ENCODE measurements at places on chromosomes 13 and 19.

DNA sequence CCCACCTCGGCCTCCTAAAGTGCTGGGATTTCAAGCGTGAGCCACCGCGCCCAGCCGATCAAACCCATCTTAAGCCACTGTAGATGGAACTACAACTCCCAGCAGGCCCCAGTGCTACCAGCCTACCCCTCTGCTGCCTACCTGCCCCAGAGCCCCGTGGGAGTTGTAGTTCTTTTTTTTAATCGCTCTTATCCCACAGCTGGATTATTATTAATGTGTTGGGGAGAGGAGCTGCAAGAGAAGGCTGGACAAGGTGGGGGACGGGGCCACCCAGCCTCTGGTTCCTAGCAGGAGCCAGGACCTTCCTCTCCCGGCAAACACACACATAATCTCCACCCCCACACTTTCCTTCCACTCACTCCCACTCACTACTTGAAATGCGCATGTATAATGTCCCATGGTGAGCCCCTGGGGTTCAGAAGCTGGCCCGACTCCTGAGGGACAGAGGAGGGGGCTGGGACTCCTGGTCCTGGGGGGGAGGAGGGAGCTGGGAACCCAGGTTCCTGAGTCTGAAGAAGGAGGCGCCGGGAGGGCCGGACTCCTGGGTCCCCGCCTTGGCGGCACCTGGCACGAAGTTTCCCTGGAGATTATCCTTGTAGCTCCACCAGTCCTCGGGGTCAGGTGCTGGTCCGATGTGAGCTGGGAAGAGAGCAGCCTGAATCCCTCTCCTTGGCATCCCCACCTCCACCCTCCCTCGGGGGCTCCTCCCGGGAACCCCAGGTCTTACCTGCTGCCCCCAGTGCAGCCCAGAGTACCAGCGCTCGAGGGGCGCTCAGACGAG lies 958 bp downstream of the CA11 start:
- peak; percentile 72 for DNase-seq

DNA sequence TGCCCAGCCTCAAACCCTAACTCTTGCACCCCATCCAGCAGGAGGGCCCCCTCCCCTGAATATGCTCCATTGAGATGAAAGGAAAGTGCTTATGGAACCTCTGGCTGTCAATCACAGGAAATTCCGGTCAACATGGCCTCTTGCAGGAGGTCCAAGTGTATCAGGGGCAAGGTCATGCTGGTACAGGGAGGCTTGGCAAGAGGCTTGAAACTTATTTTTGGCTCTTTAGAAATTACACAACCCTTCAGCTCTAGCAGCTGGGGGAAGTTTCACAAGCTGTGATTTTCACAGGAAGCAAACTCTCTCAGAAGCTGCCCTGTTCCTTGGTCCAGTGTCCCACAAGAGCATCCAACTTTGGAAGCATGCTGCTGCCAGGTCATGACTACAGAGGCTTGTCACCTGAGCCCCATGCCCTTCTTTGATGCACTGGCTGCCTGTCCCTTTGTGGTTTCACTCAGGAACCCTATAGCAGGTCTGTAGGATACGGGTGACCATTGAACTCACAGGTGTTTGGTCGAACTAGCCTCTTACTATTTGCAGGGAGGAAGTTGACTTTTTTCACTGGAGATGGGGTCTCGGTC lies 8.4 kb downstream of the ASF1B start:
- no peak for DNase-seq

DNA sequence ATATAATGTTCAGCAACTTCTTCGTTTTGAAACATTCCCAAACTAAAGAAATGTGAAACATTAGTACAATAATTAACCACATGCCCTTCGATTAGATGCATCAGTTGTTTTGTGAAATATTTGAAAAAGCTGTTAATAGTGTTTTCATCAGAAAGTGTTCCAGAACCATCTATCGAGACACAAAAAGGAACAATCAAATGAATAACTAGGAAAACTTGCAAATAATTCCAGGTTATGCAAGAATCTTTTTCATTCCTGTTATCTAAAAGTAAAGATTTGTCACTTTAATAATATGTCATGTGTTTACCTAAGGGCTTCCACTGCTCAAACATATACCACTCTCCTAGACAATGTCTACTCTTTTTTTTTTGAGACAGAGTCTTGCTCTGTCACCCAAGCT lies 904.2 kb upstream of the MIR17HG start:
- DNase-seq = no peak

GRCh38 chr19:38851622-38852230 lies 1.9 kb upstream of the HNRNPL start:
- peak; percentile 92 for DNase-seq

GRCh38 chr19:2330255-2330631 lies 1.8 kb downstream of the SPPL2B start:
- DNase-seq = no peak

GRCh38 chr19:15062036-15062435 lies 12.8 kb downstream of the CASP14 start:
- no peak for DNase-seq

DNA sequence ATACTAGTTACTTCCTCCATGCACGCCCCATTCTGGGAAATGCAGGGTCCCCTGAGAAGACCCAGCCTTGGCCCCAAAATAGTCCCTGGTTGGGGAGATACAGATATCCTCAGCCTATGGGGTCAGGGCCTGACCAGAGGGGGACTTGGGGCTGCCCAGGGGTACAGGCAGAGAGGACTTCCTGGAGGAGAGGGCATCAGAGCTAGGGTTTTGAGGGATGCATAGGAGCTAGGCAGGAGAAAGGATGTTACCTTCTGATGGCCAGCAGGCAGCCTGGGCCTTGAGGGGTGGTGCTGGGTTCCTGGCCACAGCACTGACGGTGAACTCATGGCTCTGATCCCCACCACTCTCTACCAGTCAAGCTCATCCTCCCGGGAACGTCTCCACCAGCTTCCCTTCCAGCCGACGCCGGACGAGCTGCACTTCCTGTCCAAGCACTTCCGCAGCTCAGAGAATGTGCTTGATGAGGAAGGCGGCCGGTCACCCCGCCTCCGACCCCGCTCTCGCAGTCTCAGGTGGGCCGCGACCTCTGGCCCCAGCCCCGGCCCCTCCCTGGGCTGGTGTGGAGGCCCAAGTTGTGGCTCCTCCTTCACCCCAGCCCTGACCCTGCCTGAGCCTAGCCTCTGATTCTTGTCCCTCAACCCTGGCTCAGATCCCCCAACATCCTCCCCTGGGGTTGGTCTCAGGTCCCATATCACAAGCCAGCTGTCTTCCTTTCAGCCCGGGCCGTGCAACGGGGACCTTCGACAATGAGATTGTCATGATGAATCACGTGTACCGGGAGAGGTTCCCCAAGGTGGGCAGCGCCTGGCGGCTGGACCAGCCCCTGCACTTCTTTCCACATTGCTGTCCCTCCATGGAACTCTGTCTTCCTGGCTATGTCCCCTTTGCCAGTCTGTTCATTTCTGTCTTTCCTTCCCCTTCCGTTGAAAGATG lies 25.6 kb downstream of the MAST3 start:
- DNase-seq = no peak

Measured in neuronal stem cell (in vitro differentiated cells).